ENCODE measurements at places on chromosomes 4 and X.
A peak's percentile ranks its signal among the peaks of the same experiment; 100 is the strongest.

DNA sequence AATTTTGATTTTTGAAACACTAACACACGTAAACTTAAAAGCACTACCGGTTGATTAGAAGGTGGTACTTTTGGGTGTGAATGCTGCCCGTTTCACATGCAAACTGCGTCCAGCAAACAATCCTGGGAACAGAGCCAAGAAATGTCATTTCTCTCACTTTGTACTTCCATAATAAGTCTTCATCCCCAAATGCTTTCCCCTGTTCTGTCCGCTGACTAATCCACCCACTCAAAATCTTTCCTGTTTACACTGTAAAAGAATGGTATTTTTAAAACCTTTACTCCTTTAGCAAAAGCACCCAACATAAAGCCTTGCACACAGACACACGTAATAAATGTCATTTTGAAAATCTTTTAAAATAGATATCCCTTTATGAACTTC, 39.1 kb upstream of the PDLIM5 start:
- no peak for DNase-seq

DNA sequence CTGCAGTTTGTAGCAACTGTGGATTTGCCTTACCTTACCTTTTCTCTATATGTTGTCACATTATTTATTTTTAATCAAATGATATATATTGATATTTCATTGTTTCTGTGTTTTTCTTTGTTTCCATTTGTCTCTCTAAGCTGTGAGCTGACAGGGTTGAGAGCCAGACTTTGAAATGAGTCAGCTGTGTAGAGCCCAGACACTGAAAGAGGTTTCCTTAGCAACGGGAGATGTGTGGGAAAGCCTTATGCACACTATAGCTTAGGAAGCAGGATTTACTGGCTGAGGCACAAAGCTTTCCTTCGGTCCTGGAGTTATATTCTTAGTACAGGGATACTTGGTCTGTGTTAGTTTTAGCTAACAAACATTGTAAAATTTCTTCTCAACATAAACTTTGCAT, 192.2 kb downstream of the FGF13 start:
- no peak for DNase-seq

DNA sequence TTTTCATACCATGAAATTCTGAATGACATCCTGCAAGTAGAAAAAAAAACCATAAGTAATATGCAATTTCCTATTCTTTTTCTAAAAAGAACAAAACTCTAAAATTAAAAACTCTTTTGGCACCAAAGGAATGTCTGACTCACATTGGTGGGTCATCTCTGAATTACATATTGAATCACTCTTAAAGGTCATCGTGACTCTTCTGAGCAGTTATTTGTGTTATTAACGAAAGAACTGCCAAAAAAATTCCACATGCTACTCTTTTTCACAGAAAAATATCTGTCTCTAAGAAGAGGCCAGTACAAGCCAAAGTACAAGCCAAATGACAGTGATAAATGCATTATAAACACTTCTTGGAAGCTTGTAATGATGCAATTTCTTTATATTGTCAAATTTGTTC, 282.2 kb downstream of the GUCY2F start:
- no peak for DNase-seq

GRCh38 chr4:100118181-100118580, 72.1 kb downstream of the DDIT4L start:
- no peak for DNase-seq

DNA sequence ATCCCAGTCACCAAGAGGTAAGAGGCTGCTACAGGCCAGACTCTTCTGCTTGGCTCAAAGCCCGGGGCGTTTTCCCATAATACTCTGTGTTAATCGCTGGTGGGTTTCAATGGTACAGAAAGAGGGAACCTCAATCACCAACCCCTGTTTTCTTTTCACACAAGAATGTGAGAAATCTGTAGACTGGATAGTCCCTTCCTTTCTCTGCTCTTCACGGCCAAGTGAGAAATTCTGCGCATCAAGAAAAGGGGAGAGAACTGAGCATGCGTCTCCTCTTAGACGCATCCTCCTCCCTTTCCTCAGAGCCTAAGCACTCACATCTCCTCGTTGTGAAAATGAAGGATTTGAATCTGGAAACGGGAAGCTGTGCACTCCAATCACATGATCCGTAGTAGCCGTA, 64.7 kb downstream of the CLNK start:
- no peak for DNase-seq

DNA sequence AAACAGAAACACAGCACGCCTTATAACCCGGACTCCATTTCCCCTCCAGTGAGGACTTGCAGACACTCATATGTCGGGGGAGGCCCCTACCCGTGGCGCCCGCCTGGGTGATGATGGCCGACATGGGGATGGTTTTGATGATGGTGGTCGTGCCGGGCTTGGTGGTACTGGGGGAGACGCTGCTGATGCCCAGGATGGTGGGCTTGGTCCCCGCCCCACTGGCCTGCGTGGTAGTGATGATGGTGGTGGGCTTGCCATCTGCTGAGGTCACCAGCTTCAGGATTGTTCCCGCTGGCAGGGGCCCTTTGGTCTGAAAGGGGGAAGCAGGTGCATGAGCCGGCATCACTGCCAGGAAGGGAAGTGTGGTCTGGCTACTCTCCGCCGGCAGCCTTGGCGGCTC, 12.8 kb upstream of the RENBP start:
- DNase-seq, result no peak

- DNase-seq, result no peak
These were observed 82.6 kb upstream of the MAOA start for GRCh38 chrX:43573441-43574015.

DNA sequence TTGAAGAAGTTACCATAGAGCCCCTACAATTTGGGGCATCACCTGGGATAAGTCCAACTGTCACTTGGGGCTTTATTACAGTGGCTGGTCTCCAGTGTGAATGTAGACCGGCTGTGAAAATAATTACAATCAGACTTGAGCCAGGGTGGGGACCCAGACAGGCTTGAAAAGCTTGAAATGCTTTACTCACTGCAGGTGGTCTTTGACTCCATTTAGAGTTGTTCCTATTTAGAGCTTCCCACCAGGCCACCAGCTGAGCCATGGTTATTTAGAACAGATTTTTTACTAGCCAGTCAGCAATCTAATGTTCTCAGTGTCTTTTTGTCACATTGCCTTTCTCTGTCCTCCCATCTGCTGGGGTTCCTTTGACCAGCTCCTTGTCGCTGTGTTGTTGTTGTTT, 5.7 kb downstream of the ARHGAP10 start:
- no peak for DNase-seq

- no peak for DNase-seq
These were observed 93.4 kb downstream of the TMA16 start for GRCh38 chr4:163587867-163588266.

DNA sequence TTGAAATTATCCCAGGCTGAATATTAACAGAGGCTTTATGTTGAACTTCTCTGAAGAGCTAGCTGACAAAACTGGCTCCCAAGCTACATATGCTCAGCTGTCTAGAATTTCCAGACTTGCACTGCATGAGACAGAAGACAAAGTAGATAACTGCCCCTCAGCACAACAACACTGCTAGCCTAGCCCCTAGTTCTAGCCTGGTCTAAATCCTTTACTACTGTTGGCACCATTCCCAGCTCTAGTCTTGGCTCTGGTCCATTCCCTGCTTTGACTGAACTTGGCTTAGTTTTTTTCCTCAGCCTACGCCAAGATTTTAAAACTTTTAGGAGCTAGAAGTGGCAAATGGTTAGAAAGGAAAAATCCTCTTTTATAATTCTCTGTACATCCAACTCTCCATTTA, 7.6 kb upstream of the OPHN1 start:
- DNase-seq, result no peak

- peak; percentile 42 for DNase-seq
These were observed 23.9 kb downstream of the APOO start for GRCh38 chrX:23883737-23884354.

- DNase-seq, result no peak
These were observed 7.6 kb downstream of the RLIM start for GRCh38 chrX:74606799-74607198.

- peak; percentile 62 for DNase-seq
These were observed 19.2 kb upstream of the WFS1 start for GRCh38 chr4:6250235-6250983.

DNA sequence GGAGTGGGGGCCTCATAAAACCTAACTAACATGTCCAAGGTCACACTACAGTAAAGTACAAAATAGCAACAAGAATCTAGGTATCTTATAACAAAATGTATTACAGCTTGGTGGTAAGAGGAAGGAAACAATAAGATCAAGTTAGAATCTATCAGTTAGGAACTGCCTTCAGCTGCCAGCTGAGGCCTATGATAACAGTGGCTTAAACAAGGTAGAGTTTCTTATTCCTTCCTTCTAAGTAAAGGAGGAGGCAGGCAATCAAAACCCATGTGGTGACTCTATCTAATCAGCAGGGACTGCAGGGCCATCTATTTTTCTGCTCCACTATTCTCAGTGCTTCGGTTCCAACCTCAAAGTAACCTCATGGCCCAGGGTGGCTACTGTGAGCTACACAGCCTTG, 10.9 kb downstream of the SH3D19 start:
- DNase-seq, result no peak

DNA sequence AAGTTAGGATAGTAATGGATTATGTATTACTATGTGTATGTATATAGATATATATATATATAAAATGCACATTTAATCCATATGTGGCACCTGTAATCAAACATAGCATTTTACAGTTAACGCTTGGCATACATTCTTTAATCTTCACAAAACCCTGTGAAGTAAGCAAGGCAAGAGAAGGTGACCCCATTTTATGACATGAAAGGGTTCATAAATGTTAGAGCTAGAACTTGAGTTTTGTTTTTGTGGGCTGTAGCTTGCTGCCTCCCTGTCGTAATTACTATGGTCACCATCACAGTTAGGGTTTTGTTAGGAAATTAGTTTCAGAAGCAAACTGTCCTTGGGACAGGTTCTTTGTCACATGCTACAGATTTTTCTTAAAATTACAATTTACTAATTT, 13.8 kb upstream of the CYP2U1 start:
- DNase-seq, result no peak

DNA sequence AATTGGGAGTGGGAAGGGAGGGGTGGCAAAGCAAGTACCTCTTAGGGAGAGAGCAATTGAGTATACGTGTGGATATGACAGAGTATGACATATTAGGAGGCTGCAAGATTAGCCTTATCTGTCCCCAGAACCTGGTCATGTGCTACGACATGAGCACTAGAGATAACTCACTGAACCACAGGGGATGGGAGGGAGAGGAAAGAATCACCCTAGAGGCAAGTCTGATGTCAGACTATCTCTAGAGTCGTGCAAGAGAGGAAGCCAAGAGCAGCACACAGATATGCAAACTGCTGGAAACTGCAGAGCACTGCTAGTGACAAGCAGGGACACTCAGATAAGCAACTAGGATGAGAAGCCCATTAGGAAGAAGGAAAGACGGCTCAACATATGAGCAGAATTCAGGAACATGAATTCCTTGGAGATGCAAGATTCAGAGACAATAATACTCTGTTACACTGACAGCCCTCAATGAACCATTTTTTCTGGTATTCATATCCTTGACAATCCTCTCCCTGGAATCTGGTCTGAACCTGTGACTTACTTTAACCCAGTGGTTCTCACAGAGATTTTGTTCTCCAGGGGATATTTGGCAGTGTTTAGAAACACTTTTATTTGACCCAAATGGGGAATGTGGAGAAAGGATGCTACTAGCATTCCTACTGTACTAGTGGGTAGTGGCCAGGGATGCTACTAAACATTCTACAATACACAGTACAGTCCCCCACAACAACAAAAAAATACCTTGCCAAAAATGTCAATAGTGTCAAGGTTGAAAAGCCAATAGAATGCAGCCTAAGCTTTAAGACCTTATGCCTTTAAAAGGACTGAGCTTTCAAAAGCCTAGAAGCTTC, 84.0 kb upstream of the BMP2K start:
- no peak for DNase-seq

- no peak for DNase-seq
These were observed 80.2 kb downstream of the STARD8 start for GRCh38 chrX:68727696-68728095.

DNA sequence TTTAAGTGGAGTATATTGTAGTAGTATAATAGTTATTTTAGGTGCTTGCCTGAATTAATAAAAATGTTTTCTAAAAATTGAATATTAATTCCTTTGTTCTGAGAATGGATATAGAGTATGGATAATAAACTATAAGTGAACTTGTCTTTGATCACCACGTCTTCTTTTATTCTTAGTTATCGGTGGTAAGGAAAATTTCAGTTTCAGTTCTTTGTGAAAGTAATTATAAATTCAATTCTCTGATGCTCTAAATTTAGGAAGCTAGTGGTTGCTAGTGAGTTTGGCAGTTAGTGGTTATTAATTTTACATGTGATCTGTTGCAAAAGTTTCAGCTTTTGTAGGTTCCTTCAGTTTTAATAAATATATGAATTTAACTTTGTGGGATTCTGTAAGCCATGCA, 30.8 kb downstream of the MRPL1 start:
- DNase-seq, result no peak

- no peak for DNase-seq
These were observed 184.4 kb downstream of the GLUD2 start for GRCh38 chrX:121231566-121232358.
